Central memory CD4-positive, alpha-beta T cell (primary cell): ENCODE measurements at places on chromosomes 6 and 20.

DNA sequence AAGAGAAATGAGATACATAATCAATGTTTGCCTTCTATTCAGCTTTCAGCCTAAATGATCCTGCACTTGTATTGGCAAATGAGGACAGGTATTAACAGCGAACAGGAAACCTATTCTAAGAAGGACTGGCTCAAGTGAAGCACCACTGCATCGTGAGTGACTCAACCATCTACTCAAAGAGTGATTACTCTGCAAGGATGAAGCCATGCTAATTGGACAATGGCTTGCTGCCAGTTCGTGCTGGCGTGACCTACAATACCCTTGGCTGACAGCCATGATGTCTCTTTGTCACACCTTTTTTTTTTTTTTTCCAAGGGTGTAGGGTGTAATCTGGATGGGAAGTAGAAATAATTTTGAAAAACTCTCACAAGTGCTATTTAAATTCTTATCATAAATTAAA lies 104.9 kb downstream of the GJA10 start:
- DNase-seq: no peak

- DNase-seq: no peak
Measured at GRCh38 chr20:9202420-9203080, 133.7 kb downstream of the PLCB4 start.

DNA sequence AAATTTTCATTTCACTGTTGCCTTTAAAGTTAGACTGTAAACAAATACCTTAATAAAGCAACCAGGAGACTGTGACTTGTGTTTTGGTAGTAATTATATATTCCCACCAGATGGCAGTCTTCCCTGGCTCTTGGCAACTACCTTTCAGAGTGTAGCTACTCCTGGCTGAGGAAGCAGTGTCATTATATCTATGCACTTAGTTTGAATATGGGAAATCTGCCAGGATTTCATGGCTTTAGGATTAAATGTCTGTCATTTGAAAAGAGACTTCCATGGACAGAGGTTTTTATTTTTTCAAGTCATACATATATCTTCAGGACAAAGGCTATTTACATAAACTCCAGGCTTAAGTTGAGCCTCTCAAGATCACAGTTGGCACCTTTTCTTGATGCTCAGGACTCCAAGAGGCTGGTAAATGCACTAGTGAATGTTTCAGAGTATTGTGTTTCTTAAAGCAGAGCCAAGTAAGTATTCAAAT lies 160.1 kb downstream of the C6orf58 start:
- DNase-seq: peak; percentile 52

GRCh38 chr6:41509580-41509979 lies 36.6 kb upstream of the FOXP4 start:
- DNase-seq: no peak

- DNase-seq: no peak
Measured at GRCh38 chr6:148934539-148934938, 187.7 kb downstream of the UST start.

DNA sequence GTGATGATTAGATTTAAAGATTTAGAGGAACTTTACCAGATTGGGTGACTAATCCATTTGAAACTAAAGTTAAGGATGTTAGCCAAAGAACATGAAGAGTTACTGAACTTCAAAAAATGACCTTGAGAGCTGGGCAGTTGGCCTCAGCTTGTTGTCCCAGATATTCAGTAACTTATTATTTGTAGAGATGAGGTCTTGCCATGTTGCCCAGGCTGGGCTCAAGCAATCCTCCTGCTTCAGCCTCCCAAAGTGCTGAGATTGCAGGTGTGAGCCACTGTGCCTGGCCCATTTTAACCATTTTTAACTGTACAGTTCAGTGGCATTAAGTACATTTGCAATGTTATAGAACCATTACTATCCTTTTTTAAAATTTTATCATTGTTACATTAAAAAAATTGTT lies 161.5 kb downstream of the SLC16A10 start:
- DNase-seq: no peak

DNA sequence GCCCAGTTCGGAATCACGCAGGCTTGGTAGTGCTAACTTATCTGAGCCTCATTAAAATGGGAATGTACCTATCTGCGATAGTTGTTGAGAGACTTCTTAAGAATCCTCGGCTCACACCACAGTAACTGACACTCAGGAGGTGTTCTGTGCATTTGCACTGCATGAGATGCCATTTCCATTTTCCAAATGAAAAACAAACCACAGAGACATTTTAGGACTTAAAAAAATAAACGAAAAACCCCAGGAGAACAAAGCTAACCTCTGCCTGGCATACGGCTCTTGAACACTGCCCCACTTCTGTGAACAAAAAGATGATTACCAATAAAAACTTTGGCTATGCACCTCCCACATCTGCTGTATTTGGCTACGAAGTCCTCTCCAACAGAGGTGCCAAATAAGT lies 37.6 kb downstream of the BEND3 start:
- DNase-seq: no peak

- DNase-seq: no peak
Measured at GRCh38 chr20:51513545-51513944, 29.0 kb downstream of the NFATC2 start.

DNA sequence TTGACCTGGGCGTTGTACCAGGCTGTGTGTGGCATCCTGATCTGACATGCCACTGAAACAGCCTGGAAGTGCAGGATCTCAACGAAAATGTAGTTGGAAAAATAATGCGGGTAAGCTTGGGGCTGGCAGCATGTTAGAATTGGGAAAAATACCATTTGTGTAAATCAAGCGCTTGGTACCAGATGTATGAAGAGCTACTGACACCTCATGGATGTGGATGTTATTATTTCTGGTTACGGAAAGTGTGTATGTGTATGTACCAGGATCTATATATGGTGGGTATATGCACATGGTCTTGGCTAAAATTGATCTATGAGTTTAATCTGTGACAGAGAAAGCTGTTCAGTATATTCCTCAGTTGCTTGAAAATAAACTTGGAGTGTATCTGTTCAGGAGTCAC lies 22.7 kb downstream of the HIVEP1 start:
- no peak for DNase-seq

DNA sequence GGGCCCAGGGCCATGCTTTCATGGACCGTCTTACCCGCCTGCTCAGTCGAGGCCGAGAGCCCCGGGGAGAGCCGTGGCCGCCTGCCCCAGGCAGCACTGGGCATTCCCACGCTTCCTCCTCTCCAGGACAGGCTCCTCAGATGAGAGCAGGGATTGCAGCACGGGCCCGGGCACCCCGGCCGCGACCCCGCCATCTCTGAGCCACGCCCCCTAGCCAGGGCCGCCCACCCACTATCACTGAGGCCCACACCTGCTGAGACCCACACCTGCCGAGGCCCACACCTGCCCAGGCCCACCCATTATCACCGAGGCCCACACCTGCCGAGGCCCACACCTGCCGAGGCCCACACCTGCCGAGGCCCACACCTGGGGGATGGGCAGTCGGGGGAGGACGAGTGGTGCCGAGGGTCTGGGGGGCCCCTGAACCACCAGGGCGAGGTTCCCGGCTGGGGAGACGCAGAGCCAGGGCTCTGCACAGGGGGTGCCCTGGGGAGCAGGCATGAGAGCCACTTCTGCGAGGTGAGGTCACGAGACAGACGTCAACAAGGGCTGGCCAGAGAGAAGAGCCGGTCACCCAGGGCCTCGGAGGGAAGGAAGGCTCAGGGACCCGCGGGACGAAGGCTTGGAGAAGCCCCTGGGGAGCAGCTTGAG lies 235.6 kb downstream of the ERMARD start:
- no peak for DNase-seq

DNA sequence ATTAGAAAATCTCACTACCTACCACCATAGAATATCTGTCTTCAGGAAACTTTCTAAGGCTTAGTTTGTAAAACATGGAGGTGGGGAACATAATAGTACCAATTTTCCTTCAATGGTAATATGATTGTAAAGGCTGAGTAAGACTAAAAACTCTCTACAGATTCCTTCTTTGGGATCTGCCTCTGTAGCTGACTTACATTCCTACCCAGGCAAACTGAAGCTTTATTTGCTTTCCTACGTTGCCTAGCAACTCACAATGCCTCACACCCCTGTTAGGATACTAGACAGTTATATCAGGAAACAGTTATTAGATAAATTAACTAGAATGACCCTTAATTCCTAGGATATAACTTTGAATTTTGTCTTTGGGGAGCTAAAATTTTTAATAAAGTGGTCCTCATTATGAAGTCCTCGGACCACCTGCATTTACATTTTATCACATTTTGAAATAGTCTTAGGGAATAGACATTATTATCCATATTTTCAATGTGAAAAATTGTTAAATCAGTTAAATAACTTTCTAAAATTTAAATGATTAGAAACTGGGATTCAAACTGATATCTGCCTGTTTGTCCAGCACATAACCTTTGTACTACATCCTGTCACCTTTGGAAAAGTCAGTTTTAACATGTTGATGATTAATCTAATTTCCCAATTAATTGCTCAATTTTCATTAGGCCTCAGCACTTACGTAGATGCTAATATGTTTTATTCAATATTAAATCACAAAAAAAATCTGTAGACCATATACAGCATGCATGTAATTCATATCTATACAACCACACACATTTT lies 591.4 kb downstream of the RNF144B start:
- DNase-seq: no peak

DNA sequence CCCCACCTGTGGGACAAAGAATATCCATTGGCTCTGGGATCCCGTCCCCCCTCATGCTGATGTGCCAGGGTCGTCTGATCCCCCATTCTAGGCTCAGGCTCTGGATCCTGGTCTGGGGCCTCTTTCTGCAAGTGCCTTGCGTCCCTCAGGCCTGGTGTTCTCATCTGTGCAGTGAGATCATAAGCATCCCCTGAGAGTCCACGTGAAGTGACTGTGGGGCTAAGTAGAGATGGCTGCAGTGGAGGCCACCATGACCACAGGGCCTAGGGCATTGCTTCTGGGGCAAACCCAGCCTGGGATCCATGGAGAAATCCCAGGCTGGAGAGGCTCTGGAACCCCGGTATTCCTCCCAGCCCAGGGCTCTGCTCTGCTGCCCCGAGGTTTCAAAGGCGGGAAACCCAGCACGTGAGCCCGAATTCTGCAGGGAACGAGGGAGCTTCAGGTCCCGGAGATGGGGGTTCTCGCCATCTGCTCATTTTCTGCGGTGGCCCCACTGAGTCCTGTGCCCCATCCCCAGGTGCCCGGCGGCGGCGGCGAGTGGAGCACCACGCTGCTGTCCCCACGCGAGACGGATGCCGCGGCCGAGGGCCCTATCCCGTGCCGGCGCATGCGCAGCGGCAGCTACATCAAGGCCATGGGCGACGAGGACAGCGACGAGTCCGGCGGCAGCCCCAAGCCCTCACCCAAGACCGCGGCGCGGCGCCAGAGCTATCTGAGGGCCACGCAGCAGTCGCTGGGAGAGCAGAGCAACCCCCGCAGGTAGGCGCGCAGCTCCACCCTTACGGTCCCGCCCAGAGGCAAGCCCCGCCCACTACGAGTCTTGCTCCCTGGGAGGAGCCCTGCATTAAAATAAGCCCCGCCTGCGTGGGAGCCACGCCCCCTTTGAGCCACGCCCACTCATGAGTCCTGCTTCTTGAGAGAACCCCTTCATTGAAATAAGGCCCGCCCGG lies 105.5 kb upstream of the MYL9 start:
- DNase-seq: peak; percentile 85

DNA sequence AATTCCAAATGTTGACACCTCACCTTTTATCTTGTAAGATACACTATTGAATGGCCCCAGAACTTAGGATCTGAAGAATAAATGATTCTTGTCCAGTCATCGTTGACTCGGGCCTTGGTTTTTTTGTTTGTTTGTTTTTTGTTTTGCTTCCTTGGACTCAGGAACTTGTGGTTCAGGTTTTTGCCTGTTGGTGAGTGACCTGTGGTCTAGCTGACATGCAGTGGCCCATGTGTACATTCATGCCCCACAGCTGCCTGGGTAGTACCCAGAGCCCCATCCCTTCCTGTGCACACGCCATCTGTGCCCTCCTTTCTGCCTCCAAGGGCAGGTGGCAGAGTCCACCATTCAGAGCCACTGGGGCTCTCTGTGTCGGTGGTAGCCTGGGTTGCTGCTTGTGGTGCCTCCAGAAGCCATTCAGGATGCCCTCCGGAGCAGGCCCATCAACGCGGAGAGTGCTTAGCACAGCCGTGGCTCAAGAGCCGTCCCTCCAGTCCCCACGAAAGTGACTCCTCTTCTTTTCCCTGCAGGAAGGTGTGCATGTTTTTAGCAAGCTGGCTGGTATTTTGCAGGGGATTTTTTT lies 85.9 kb downstream of the SYNJ2 start:
- no peak for DNase-seq

DNA sequence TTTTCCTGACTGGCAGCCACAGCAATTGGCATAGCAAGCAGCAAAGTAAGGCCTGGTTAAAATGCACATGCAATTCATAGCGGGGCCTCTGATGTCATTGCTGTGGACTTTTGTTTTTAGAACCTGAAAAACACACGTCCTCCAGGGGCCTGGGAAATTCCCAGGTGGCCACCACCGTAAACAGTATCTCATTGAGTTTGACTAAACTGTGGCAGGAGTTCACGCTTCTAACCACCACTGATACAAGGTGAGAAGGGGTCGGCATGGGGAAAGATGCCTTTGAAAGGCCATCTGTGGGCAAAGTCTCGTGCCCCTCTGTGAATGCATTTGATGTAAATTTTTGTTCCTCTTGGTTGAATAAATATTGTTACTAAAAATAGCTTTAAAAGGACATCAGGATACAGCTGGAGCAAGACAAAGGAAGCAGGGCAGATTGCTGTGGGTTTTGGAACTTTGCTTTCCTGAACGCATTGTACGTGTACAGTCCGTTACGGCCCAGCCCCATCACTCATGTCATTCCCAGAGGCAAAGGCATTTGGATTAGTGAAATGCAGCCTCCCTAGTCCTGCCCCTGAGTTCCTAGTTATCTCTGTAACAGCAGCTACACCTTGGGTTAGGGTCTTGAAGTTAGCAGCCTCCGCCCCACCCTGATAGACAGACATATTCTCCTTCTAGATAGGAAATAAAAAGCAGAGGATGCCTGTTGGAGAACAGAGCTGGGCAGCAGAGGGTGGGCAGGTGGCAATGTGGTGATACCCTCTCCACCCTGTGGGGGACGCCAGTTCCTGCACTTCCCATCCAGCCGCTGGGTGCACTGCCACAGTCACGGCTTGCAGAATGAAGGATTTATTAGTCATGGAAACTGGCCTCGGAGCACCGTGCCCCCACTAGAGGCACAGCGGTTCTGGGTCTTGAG lies 80.3 kb downstream of the ZDHHC14 start:
- DNase-seq: peak; percentile 12

GRCh38 chr6:29737707-29738630 lies 14.7 kb downstream of the HLA-F start:
- DNase-seq: peak; percentile 68

GRCh38 chr20:22385602-22386305 lies 198.6 kb downstream of the FOXA2 start:
- no peak for DNase-seq
